ENCODE measurements at places on chromosomes 16 and 17.

GRCh38 chr16:61471737-61472136 lies 564.5 kb downstream of the CDH8 start:
- DNase-seq, result no peak

DNA sequence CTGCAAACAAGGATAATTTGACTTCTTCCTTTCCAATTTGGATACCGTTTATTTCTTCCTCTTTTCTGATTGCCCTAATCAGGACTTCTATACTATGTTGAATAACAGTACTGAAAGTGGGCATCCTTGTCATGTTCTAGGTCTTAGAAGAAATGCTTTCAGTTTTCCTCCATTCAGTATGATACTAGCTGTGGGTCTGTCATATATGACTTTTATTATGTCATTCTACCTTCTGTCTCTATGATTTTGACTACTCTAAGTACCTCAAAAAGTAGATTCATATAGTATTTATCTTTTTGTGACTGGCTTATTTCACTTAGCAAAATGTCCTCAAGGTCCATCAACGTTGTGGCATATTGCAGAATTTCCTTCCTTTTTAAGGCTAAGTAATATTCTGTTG lies 111.5 kb upstream of the RBBP6 start:
- no peak for DNase-seq

- DNase-seq, result no peak
Observed at GRCh38 chr16:69467531-69468204, 43.2 kb downstream of the CYB5B start.

DNA sequence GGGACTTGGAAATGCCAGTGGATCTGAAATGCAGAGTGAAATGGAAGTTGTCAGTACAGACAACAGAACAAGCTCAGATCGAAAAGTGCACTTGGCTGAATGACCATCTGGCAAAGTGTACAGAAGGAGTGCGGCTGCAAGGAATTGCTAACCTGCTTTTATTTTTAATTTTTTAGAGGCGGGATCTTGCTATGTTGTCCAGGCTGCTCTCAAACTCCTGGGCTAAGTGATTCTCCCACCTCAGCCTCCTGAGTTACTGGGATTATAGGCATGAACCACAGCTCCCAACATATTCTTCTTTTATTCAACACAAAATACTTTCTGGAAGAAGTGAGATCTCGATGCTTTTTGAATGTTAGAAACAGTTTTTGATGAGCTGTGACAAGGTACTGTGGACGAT lies 3.6 kb downstream of the LRRC59 start:
- no peak for DNase-seq

DNA sequence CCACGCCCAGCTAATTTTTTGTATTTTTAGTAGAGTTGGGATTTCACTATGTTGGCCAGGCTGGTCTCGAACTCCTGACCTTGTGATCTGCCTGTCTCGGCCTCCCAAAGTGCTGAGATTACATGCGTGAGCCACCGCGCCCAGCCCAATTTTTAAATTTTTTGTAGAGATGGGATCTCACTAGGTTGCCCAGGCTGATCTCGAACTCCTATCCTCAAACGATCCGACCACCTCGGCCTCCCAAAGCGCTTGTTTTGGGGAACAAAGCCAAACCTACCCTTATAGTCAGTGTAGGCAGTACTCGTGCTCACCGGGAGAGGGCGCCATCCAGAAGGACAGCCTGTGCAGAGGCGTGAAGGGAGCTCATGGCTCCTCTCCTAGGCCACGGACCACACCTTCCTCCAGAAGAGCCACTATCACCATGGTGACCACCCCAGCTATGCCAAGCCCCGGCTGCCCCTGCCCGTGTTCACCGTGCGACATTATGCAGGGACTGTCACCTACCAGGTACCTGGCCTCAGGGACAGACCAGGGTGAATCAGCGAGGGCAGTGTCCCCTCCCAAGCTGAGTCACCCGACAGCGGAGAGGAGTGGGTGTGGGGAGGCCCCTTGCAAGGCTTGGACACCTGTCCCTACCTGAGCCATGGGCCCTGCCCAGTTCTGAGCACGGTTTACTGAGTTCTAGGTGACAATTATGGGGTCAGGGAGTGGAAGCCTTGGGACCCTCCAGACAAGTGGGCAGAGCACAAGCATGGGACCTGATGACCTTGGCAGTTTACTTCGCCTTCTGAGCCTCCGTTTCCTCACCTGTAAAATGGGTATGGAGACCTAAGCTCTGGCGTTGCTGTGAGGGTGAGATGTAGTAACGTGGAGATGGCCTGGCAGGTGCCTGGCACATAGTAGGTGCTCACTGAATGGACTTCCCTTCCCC lies 13.7 kb downstream of the MYO15B start:
- peak; percentile 63 for DNase-seq

GRCh38 chr16:68909099-68909733 lies 65.9 kb downstream of the TANGO6 start:
- no peak for DNase-seq

DNA sequence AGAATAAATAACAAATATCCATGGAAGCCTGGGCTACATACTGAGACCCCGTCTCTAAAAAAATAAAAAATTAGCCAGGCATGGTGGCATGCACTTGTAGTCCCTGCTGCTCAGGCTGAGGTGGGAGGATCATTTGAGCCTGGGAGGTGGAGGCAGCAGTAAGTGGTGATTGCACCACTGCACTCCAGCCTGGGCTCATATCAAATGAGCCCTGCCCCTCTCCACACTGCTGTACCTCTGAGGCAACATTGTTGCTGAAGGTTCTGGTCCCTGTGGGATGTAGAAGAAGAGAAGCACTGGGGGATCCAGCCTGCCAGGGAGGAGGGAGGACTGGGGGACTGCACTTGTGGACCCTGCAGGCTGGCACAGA lies 11.4 kb upstream of the ARHGAP23 start:
- no peak for DNase-seq

DNA sequence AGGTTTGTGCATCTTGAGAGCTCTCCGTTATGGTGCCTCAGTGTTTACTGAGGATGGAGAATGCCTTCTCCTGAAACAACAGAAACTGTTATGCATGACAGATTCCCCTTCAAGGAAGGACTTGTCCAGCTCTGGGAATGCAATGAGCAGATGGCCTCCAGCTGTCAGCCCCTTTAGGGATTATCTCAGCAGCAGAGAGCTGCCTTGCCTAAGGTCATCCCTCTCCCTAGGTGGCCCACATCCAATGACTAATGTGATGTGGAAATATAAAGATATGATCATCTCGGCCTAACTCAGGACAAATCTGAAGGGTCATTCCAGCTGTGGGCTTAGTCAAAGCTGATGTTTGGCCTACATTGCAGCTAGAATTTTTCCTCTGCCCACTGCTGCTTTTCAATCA lies 214.3 kb upstream of the N4BP1 start:
- no peak for DNase-seq

DNA sequence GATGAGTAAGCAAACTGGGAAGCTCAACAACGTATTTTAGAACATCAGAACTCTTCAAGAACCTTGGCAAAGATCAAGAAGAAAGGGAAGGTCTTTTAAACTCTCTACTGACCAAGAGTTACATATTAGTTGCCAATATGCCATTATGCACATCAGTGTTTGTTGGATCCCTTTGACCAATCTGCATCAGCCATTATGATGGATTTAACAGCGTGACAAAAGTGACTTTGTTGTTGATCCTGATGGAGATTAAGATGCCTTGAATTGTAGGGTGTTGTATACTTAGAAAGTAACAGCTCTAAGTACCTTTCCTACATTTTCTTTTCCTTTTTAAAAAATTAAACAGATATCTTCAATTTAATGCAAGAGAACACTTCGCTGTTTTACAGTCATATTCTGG lies 108.5 kb downstream of the CA4 start:
- DNase-seq, result no peak

GRCh38 chr16:9706217-9706836 lies 475.9 kb downstream of the GRIN2A start:
- peak; percentile 2 for DNase-seq

GRCh38 chr17:4902540-4902939 lies 358 bp downstream of the CHRNE start:
- no peak for DNase-seq

DNA sequence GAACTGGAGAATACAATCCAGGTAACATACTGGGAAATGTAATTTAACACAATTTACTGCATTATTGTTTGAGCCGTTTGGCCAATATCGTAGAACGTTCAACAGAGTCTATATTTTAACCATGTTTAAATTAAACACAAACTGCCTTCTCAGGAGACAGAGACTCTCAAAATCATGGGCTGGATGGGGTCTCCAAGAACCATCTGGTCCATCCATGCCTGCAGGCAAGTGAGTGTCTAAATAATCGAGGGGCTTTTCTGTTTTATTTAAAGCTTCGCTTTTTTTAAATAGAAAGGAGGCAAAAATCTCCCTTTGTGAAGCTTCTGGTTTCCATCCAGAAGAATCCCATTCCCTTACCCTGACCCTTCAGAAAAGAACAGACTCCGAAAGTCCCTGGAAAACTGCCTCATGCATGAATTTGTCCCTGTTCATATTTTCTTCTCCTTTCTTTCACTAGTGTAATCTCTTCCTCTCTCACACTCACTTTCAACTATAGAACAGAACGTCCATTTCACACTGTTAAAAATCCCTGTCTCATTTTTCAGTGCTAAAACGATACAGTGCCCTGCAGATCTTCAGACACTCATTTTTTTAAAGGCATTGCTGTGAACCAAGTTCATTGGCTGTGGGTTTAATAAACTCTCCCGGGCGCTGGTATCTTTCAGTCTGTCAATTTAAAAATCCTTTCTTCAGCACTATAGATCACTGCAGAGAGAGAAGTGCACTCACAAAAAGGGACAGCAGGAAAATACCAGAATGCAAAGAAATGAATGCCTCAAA lies 111.4 kb upstream of the TOM1L1 start:
- DNase-seq, result no peak

GRCh38 chr16:68884861-68885720 lies 41.8 kb downstream of the TANGO6 start:
- DNase-seq, result no peak

DNA sequence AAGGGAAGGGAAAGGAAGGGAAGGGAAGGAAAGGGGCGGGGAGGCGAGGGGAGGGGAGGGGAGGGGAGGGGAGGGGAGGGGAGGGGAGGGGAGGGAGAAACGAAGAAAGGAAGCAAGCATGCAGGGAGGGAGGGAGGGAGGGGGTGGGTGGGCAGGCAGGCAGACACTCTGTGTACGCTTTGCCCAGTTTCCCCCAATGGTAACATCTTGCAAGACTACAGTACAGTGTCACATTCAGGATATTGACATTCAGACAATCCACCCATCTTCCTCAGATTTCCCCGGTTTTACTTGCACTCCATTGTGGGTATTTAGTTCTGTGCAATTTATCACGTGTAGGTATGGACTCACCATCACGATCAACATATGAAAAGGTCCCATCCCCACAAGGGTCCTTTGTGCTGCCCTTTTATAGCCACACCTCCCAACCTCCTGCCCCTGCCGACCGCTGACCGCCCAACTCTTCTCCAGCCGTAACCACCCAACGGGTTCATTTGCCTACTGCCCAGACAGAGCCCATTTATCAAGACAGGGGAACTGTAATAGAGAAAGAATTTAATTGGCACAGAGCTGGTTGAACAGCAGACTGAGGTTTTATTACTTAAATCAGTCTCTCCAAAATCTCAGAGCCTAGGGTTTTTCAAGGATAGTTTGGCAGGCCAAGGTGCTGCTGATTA lies 91.4 kb upstream of the FA2H start:
- DNase-seq, result no peak

DNA sequence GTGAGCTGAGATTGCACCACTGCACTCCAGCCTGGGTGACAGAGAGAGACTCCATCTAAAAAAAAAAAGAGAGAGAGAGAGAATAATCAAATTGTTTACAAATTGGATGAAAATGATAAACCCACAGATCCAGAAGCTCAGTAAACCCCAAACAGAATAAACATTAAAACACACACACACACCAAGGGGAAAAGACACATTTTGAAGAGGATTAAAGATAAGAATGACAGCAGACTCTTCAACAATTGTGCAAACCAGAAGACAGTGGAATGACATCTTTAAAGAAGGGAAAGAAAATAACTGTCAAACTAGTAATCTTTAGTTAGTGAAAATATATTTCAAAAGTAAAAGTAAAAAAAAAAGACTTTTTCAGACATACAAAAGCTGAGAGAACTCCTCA lies 64.4 kb upstream of the RPL38 start:
- DNase-seq, result no peak

DNA sequence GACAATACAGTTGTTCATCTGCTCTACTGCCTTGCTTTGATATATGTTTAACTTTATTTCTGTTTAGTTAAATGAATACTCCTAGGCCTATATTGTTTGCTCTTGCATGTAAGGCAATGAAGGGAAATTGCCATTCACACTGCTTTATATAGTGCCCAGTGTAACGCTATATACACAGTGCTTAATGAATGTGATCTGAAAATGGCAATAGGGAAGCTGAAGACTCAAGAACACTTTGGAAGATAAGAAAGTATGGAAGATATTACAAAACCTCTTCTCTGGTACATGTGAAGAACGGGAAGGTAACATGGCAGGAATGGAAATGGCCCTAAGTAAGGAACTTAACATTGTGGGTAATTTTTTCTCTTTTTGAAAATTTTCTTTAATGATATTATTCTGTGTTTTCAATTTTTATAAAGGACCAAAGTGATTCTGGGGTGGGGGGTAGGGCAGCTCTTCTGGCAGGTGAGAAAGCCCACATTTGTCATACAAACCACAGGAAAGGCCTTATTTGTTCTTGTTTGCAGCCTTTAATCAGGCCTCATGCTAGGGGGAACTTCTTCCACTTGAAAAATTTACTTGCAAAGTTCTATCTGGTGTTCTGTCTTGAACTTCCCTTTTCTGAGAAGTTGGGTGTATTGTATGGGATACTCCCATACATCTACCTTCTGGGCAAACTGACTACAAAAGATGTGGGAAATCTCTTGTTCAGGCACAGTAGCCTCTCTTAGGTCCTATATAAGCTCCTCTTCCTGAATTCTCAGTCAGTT lies 100.8 kb upstream of the CORO6 start:
- DNase-seq, result no peak

DNA sequence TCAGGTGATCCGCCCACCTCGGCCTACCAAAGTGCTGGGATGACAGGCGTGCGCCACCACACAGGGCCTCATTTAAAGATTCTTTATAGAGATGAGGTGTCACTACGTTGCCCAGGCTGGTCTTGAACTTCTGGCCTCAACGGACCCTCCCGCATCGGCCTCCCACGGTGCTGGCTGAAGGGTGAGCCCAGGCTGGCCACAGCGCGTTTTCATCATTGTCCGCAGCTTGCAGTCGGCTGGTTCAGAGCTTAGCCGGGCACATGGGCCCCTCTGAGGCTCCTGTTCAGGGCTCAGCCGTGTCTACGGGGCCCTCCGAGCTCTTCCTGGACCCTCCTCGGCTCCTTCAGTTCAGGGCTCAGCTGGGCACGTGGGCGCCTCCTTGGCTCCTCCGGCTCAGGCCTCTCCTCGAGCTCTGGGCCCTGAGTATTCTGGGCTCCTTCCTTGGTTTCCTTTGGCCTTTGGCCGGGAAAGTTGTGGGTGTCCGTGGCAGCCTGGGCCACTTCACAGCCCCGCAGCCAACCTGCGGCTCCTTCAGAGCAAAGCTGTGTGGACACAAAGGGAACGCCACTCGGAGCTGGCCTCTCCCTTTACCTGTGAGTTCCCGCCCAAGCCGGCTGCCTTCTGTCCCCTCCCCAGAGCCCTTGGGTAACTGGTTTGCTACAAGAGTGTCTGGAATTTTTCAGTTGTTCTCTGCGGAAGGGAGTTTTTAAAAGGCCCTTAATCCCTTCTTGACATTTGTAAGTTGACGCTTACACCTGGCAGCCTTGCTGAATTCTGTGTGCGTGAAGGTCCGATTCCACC lies 1.2 kb upstream of the MSLN start:
- no peak for DNase-seq

- DNase-seq, result peak; percentile 83
Observed at GRCh38 chr17:49456183-49456965, 38.7 kb upstream of the NGFR start.
